ENCODE measurements at places on chromosomes 7 and 10.

DNA sequence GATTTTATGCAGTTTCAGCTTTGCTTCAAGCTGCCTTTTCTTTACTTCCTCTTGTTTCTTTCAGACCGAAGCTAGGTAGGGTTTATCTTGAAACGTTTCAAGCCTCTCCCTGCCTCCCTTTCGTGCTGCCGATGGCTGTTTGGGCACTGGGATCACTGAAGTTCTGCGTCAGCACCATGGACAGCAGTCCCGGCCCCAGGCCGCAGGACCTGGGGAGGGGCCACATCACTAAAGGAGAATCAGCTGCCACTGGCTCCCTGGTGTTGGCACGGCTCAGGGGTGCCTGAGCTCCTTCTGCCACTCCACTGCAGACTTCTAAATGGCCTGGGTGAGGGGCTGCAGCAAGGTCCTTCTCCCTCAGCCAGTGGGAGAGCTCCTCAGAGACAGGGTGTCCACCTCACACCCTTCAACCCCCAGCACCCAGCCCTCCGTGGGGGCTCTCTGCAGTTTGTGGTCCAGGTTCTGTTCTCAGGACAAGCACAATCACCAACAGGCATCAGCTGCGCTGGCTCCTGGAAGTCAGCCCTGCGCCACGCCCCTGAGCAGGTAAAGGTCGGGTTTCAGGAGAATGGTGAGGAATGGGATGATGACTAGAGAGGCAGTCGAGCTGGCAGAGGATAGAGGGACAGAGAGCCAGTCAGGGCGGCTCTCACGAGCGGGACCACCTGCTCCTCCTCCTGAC, 387.2 kb downstream of the TCERG1L start:
- no peak for DNase-seq

DNA sequence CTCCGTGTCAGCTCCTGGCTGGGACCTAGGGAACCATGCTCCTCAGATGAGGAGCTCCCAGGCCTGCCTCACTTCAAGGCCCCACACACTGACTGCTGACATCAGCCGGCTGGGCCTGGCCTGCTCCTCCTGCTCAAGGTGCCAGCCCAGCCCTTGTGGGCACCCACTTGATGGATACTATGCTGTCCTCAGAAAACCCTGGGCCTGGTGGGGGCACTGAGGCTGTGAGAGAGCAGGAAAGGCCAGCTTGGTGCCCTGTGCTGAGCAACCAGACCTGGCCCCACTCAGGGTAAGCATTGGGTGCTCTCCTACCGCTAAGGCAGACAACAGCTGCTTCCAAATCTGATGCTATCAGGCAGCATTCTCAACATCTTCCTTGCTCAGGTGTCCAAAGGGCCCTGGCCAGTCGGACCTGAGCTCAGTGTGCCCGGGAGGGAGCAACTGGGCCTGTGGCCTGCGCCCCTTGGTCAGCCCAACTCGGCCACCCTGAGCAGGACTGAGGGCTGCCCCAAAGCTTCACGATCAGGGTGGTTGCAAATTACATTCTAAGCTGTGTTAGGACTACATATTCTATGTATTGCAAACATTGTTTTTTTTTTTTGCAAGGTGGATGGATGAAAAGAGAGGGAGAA, 21.9 kb upstream of the ANTXRL start:
- DNase-seq = no peak

- no peak for DNase-seq
Measured at GRCh38 chr10:86658261-86658741, 4.0 kb downstream of the OPN4 start.

GRCh38 chr7:69871886-69872569, 273.8 kb downstream of the AUTS2 start:
- DNase-seq = no peak

GRCh38 chr7:151673216-151673615, 153.5 kb upstream of the RHEB start:
- DNase-seq = no peak

- DNase-seq = no peak
Measured at GRCh38 chr10:129140921-129141885, 325.8 kb upstream of the MGMT start.

Measured in epithelial cell of prostate (primary cell).